Pons (tissue), 1 donor: ENCODE measurements at places on chromosomes 1 and 21.
A peak's percentile ranks its signal among the peaks of the same experiment; 100 is the strongest.

- DNase-seq, result peak; percentile 12
Observed at GRCh38 chr1:42379794-42380585, 602 bp upstream of the RIMKLA start.

- DNase-seq, result no peak
Observed at GRCh38 chr1:205652984-205653383, 21.2 kb upstream of the ELK4 start.

DNA sequence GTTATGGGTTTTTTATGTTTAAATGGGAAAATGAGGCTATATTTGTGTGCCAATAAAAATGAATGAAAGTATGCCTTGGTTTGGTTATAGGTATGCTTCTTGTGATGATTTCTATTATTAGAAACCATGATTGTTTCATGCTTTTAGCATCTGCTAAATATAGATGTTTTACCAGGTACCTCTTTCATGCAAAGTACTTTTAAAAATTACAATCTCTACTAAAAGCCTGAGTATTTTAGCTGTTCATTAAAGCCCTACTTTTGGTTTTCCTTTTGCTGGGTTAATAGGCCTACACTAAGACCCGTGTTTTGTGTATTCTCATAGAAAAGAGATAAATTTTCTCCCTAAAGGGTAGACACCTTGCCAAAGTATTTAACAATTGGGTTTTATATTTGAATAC lies 32.0 kb downstream of the MTF2 start:
- DNase-seq, result no peak

DNA sequence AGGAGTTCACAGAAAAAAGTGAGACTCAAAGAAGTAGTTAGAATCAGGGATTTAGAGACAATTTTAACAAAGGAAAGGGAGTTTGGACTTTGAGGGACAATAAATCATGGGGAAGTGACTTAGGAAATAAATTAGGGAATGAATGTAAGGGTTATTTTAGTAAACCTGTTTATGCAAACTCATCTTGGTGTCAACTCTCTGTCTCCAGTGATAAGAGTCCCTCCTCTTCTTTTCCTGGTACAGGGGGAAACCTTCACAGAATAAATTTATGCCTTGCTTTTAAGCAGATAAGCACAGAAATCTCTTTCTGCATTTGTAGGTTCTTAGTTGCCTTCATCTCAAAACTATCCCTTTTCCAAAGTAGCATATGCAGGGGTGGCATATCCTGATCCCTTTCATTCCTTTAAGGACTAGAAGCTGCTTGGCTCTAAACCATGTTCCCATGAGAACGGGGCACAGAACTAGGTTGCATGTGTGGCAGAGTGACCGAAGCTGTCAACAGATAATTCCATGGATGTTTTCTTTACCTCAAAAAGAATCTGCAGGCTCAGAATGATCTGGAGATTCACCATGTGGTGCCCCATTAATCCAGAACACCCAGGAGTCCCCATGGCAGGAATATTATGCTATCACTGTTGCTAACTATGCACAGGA lies 155.4 kb downstream of the ZNF648 start:
- no peak for DNase-seq

DNA sequence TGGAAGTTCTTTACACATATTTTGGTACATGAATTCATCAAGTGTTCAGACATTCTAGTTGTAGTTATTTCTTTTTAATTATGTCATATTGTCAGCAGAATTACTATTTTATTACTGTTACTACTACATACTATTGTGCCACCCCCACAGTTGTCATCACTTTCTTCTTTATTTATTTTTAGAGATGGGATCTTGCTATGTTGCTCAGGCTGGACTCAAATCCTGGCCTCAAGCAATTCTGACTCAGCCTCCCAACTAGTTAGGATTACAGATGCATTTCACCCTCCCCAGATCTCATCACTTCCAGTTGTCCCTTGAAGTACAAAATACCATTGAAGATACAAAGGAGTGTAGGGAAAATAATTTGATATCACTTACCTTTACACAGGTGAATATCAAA lies 258.0 kb downstream of the KCTD3 start:
- no peak for DNase-seq

GRCh38 chr1:998995-999724 lies 737 bp downstream of the HES4 start:
- DNase-seq, result no peak

- DNase-seq, result no peak
Observed at GRCh38 chr1:160827418-160827817, 31.4 kb downstream of the LY9 start.

DNA sequence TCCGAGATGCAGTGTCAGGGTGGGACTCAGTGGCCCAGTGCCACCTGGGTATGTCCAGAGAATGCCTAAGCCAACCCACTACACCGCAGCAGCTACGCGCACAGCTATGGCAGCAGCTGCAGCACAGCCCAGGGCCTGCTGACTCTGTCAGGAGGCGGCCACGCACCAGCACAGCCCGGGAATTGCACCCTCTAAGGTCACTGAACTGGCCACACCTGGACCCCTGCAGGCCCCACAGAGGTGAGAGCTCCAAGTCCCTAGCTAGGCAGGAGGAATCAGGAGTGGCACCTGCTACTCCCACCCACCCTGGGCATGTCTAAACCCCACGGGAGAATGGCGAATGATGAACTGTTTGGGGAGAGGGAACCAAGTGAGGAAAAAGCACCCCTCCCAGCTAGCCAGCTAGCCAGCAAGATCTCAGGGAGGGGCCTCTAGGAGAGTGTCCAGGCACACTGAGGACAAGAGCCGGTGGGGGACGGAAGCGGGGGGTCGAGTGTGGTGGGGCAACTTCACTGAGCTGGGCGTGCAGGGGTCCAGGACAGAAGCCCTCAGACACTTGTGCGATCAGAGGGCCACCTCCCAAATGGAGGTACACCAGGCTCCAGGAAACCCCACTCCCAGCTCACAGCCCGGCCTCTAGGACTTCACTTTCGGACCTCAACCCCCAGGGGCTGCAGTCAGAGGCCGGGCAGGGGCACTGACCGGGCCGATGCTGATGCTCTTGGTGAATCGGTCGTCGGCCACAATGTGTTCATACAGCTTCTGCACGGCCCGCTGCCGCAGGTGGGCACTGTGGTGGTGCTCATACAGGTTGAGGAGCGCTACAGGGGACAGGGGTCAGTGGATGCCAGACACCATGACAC lies 13.9 kb downstream of the LSS start:
- DNase-seq, result no peak

DNA sequence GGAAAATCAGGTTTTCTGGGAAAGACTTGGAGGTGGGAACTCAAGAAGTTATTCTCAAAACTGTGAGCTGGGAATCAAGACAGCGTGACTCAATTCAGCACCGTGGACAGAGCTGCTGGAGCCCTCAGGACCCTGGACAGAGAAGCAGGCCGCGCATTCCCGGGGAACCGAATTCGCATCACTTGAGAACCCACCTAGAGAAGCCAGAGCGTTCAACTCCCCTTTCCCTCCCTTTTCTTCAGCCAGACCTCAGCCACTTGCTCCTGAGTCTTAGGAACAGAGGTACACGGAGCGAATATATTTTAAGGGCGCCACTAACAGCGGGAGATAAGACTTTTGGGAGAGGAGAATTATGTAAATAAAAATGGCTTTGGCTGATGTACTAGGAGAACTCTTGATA lies 2.0 kb upstream of the LIN28A start:
- DNase-seq, result peak; percentile 63

- DNase-seq, result no peak
Observed at GRCh38 chr1:68175621-68176398, 56.5 kb downstream of the WLS start.
